ENCODE measurements at places on chromosomes 1 and 21.

- DNase-seq = no peak
These were observed 50.8 kb downstream of the CRP start for GRCh38 chr1:159663552-159663951.

- no peak for DNase-seq
These were observed 342.4 kb upstream of the AJAP1 start for GRCh38 chr1:4312024-4312423.

DNA sequence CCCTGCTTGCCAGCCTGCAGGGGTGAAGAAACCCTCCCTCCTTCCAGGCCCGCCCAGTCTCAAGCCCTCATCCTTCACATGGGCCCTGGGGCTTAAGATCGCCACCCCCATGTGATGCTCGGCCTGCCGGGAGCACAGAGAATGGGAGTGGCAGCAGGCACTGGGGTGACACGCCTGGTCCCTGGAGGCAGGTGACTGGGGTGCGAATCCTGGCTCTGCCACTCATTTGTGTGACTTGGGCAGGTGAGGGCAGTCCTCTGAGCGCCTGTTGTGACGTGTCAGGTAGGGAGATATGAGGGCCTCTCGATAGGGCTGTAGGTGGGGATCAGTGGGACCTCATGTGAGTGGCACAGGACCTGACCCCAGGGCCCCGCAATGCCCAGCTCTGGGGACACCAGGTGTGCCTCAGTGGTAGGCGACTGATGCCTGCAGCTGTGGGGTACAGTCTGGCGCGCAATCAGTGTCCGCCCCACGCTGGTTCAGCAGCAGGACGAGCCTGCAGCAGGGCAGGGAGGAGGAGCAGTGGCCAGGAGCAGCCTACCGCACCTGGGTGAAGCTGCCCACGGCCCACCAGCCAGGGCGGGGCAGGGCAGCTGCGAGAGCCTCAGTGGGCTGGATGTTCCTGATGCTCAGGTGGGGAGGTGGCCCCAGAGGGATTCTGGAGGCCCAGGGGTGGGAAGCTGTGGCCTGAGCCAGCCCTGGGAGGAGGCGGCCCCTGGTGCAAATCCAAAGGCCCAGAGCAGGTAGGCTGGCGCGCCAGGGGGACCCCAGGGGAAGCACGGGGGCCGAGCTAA, 6.2 kb downstream of the SH2D5 start:
- no peak for DNase-seq

DNA sequence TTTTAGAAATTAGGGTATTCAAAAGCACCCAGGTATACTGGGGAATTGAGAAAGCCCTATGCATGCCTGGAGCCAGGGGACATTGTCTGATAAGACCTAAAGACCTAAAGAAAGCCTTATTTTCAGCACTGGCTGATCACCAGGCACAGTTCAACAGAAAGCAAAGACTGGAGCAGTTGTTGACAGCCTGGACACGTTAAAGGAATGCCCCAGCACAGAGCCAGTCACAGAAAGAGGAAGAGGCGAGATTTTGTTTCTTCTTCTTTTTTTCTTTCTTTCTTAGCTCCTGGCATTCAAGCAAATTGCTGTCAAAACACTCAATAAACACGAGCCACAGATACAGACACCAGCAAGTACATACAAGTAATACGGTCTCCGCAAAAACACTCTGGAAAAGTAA, 40.4 kb downstream of the RNF187 start:
- DNase-seq = no peak

DNA sequence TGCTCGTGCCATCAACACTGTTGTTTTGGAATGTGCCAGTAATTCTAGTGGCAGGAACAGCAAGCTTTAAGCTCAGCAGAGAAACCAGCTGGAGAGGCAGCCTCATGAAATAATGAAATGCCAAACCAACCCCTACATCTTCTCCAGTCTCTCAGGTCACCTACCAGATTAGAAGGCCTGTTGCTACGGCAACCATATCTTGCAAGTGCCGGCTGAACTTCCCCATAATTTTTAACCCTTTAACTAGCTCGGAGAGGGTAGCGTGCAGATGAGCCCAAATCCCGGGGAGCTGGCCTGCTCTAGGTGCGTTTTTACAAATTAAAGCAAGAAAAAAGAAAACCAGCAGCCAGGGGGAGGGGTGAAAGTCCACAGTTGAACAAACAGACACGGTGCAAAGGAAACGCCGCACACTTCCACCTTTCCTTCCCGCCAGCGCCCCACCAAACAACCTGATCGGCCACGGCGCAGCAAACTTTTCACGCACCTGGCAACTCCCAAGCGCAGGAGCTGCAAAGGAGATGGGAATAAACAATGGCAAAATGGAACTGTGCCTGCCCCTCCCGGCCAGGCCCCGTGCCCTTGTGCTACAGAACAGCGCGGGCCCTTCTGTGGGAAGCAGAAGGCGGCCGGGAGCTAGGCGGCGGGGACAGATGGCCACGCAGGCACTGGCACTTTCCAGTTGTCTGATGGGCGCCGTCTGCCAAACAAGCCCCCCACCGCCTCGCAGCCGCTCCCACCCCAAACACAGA, 50.1 kb downstream of the SSBP3 start:
- no peak for DNase-seq

GRCh38 chr1:23403038-23403336, 21.6 kb downstream of the TCEA3 start:
- DNase-seq = no peak

DNA sequence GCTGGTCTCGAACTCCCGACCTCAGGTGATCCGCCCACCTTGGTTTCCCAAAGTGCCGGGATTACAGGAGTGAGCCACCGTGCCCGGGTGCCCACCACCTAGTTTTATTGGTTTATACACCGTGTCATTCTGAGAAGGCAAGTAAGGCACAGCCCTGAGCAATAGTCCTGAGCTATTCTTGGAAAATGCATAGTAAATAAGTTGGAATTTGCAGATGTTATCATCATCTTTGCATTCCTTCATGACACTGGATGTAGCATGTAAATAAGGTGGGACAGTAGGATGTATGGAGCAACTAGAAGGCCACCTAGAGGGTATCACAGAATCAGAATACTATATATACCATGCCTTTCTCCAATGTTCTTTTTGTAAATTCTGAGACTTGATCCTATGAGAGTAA, 11.0 kb downstream of the TOR1AIP2 start:
- no peak for DNase-seq

GRCh38 chr1:9410737-9411297, 118.1 kb downstream of the SPSB1 start:
- no peak for DNase-seq

GRCh38 chr1:36115200-36115669, 9.8 kb downstream of the COL8A2 start:
- no peak for DNase-seq

DNA sequence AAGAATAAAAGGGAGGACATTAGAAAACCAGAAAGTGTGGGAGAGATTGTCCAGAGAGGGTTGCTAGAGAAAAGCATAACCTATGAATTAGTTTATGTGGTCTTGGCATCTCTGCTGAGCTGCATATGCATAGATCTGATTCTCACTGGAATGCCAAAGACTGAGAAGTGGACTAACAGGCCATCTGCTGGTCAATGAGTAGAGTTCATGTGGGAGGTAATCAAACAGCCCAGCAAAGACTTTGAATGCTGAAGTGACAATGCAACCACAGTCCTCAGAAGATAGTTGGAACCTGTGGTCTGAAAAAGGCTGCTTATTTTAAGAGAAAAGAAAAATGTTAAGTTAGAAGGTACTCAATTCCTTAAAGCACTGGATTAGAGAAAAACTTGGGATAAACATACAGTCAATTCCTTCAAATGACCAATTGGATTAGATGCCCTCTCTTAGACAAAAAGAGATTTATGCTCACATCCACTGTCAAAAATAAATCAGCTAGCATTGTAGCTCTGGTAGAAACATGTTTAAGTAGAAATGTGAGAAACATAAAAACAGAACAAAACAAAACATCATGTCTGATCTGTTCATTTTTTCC, 382.8 kb downstream of the AMY1C start:
- DNase-seq = no peak

DNA sequence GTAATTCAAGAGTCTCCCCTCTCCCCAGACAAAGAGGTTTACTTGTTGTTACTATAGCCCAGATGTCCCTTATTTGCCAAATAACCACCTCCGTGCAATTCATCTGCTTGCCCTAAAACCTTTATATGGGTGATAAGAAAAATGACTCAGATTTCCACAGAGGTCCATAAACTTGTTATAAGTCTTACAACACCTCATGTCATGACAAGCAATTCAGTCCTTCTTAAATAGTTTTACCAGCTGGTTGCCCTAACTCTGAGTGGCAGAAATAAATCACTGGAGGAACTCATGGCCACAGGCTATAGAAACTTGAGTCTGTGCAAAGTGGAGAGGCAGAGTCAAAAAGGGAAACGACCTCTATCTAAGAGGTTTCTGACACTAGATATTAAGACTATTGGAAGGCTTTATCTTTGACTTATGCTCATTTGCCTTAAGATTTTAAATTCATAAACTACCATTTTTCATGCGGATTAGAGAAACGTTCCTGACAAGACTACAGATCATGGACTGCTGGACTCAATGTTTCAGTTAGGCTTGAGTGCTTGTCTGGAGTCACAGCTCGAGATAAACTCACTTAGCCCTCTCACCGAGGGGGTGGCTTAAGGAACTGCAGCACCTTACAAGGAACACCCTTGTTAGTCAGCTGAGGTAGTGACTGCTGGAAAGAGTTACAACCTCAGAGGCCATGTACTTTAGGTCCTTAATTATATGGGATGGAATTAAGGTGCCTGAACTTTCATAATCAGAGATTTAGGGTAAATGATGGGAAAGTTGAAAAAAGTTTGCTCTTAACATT, 662.5 kb upstream of the USP24 start:
- no peak for DNase-seq

- no peak for DNase-seq
These were observed 136.0 kb downstream of the LTN1 start for GRCh38 chr21:28856588-28857250.

GRCh38 chr1:208387908-208388811, 144.0 kb upstream of the PLXNA2 start:
- DNase-seq = no peak

DNA sequence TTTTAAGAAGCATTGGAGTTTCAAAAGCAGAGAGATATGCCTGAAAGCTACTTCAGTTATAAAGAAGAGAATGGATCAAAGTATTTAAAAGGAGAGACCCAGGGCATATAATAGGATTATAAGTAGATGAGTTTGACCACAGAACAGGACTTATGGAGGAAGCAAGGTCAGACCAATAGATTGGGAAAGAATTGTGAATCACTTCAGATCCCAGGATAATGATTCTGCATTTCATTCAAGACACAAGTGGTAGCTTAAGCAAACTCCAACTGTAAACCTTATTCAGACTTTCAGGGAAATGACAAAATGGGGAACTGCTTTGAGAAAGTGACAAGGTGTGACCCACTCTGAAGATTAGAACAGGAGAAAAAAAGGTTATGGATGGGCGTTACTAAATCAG, 18.9 kb upstream of the OR10J5 start:
- DNase-seq = no peak

DNA sequence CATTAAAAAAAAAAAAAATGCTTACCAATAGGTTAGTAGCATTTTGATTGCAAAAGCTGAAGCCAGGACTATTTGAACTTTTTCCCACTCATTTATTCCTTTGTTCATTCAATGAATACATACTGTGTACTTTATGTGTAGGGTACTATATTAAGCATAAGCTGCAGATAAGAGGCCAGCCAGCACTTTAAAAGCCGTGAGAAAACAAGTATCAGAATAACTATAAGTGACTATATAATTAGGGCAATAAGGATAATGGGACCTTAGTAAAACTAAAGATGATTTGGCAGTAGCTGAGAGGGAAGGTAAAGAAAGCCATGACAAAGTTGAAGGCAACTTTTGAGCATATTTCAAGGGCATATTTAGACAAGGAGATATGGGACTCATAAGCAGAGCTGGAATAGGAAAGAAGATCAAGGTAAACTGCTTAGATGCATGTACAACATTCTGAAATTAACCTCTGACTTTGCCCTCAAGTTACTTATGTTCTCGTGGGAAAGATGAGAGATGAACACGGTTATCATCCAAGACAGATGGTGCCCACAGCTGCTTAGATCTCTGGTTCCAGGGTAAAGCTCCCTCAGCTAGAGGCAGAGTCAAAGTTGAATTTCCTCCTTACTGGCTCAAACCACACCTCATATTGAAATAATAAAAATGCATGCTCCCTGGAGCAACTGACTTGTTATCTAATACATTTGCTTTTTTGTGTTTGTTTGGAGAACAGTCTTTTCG, 44.0 kb upstream of the FMO2 start:
- DNase-seq = no peak

DNA sequence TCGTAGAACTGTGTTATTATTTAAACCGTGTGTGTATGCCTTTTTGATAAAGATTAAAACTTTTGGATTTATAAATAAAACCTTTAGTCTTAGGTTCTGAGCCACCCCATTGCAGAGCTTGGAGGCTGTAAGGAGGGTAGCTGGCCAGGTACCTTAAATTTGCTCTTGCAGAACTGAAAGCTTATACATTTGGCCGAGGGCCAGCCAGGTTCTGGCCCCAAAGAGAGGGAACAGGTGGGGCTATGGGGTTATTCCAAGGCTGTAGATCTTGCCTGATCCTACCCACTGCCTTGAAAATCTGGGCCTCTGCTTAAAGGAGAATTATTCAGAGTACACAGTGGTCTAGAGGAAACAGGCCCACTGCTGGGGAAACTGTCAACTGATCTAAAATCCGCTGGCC, 59.6 kb downstream of the CAMK2N1 start:
- DNase-seq = no peak
